ENCODE measurements at places on chromosomes 11 and 22. TPM values are rescaled to one million over a fixed set of nuclear protein-coding genes. Genes with fewer than 3 reads are reported as not detected.

DNA sequence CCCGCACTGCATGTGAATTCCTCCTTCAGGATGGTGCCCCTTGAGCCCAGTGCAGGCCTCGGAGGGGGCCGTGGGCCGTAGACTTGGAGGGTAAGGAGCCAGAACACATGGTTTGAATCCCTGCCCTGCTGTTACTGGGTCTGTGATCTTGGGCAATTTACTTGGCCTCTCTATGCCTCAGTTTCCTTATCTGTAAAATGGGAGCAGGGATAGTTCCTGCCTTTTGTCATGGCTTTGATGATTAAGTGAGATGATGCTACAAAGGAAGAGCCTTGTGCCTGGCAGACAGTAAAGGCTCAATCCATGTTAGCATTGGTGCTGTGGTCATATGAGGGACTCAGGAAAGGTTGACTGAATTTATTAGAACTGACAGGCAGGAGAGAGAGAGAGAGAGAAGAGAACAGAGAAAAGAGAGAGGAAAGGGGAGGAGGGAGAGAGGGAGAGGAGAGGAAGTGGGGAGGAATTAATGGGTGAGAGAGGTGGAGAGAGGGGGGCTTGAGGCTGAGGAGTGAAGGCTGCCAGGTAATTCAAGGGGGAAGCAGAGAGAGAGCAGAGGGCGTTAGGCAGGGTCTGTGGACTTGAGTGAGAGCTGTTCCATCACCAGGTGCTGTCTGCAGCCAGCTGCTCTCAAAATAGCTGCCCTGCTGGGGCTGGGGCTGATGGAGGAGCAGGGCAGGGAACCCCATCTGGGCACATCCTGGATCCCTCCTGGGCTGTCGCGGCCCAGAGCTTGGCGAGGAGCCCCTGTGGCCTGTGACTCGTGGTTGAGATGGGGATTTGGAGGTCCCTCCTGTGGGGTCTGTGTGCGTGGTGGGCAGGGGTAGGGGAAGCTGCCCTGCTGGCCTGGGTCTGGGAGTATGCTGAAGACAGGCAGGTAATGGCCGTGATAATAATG is 44.1 kb downstream of the MCM5 start:
- DNase-seq, result peak; percentile 63

GRCh38 chr22:39518996-39519680 is 1.2 kb upstream of the ATF4 start:
- DNase-seq, result peak; percentile 71

The CTSW gene
- total RNA-seq, result not detected

DNA sequence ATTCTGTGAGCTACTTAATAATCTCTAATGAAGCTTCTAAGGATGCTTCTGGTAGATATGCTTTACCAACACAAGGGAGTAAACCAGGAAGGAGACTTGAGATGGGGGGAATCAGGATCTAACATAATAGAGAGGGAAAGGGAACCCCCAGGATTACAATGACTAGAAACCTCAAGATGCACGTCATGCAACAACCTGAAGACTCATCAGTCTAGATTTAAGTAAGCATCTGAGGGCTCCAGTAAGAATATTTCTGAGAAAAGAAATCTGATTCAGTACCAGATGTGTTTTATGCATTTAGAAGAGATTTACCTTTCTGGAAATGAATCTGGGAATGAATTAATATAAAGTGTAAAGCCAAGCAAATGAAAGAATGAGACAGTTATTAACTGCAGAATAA is 15.2 kb downstream of the KDM4D start:
- no peak for DNase-seq

DNA sequence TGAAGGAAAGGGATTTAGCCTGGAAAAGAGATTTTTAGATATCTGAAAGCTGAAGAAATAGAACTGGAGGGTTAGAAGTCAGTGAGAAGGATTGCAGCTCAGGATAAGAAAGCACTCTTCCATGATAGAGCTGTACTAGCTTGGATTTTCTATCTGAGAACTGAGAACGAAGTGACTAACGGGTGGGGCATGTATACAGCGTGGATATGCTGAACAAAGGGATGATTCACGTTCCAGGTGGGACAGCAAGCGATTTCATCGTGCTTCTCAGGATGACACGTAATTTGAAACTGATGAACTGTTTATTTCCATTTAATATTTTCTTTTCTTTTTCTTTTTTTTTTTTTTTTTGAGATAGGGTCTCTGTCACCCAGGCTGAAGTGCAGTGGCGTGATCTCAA is 53.0 kb downstream of the GRAMD1B start:
- DNase-seq, result no peak

All from H7 (cell line).